Left ventricle myocardium superior (tissue), 1 donor: ENCODE measurements at places on chromosomes 16 and 17. TPM values are rescaled to one million over a fixed set of nuclear protein-coding genes. Genes with fewer than 3 reads are reported as not detected.

Gene UTP18
- 7.3 TPM for total RNA-seq

Gene NHERF2
- total RNA-seq: 235 TPM

Gene CPNE7
- total RNA-seq: not detected

Gene RABEP2
- 20.5 TPM for total RNA-seq

Gene MYOCD
- 35.7 TPM for total RNA-seq

Gene TMED6
- not detected for total RNA-seq

Gene SLC12A4
- total RNA-seq: 95.5 TPM

Gene TPSG1
- total RNA-seq: not detected

Gene BICDL2
- not detected for total RNA-seq

Gene TUBB3
- total RNA-seq: 1.8 TPM

DNA sequence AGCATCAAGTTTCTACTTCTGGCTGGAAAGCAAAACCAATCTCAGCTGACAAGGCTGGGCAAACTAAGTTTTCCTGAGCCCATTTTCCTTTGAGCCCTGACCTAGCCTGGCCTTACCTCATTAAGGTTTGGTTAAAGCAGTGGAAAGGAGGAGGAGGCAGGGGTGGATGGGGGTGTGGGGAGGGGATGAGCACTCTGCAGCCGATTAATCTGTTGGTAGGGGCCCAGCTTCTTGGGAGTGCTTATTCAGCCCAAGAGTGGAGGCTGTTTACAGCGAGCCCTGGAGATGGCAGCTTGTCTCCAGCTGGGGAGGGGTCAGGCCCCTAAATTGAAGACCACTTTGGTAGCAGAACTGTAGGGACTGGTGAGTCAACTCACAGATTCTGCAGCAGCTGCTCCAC is 12.0 kb downstream of the SMCR8 start:
- DNase-seq: no peak

DNA sequence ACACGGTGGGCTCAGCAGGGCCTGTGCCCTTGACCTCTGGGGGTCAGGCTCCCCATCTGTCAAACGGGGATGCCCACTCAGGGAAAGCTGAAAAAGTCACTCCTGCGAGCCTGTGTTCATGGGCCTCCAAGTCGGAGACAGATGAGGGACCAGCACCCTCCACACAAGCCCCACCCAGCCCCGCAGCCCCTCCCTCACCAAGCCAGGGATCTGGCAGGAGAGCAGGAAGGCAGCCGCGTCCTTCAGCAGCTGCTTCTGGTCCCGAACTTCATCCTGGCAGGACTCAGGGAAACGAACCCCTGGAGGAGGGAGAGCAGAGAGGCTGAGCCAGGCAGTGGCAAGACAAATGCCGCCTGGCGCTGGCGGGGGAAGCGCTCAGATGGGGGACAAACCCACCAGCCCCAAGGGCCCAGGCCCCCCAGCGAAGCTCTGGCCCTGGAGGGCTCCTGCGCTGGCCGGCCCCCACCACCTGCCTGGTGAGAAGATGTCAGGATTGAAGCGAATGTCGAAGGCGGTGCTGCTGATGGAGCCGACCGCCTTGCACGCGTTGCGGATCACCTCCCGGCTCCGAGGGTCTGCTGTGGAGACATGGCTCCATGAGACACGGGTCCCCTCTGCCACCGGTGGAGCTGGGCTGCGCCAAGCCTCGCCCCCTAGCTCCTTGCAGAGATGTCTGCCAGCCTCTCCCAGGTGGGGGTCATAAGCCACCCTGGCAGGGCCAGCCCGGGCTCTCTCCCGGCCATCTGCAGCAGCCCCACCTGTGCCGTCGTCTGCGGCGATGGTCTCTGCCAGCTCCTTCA is 15.4 kb downstream of the CLUH start:
- DNase-seq: no peak

DNA sequence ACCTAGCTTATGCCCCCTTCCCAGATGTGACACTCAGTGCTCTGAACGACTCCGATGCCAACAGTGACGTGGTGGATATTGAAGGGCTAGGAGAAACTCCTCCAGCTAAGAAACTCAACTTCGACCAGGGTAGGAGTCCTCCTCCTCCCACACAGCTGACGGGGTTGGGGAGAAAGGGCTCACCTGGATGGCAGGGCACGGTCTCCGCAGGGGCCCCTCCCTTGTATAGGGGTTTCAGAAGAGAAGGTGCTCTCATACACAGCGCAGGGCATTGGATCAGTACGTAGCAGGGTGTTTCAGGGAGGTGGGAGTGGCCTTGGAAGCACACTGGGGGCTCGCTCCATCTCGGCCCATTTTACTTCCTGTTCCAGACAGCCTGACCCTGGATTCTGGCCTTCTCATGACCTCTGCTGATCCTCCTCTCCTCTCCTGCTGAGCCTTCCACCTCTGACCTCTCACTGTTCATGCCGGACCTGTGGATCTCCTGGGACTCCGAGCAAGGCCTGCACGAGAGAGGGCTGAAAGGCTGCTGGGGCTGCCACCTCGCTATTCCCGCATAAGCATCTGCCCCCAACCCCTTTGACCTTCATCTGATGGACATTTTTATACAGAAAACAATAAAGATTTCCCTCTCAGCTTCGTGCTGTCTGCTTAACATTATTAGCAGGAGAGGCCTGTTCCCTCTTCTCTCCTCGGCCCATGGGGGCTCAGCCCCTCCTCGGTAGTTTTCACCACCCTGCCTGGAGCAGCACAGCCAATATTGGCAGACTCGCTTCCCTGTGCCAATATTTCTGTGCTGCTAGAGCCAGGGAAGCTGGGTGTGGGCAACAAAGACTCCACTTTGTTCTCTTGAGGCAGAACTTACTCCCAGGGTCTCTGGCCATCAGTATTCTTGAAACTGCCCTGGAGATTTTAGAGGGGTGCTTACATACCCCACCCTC is 4.7 kb downstream of the RNASEK start:
- DNase-seq: no peak

DNA sequence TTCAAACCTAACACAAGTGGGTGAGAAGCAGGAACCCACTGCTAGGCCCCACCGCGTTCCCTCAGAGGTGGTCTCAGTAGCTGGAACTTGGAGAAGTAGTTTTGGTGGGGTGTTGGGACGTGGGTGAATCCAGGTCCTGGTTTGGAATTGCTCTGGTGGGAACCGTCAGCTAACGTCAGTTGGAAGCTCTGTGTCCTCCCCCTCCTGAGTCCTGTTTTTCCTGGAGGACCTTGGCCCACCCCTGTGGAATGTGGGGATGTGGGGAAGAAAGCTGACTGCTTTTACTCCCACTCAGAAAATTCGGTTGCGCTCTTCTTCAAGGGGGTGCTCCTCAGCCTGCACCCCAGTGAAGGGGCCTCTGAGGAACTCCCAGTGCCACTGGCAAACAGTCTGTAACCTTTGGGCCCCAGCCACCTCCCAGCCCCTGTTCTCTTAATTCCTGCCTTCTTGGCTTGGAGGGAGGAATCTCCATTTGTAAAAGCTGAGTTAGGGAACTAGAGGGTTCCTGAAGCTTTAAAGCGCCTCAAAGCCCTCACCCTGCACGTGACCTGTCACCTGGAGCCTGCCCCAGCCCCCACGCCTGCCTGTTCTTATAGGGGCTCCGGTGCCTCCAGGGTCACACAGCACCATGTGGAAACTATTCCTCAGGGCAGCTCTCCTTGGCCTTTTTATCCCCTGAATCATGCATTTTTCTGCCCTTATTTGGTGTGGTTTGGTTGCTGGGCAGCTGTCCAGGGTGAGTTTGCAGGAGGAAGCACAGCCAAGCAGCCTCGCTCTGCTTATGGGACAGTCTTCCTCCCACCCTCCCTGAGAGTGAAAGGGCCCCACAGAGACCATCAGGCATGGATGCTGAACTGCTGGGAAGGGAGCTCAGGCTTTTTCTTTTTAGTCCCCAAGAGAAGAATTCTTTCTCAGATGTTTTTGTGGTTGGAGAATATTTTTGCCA is 16.2 kb upstream of the NAGLU start:
- peak; percentile 90 for DNase-seq

GRCh38 chr17:8518326-8518725 is 82.6 kb downstream of the NDEL1 start:
- no peak for DNase-seq

DNA sequence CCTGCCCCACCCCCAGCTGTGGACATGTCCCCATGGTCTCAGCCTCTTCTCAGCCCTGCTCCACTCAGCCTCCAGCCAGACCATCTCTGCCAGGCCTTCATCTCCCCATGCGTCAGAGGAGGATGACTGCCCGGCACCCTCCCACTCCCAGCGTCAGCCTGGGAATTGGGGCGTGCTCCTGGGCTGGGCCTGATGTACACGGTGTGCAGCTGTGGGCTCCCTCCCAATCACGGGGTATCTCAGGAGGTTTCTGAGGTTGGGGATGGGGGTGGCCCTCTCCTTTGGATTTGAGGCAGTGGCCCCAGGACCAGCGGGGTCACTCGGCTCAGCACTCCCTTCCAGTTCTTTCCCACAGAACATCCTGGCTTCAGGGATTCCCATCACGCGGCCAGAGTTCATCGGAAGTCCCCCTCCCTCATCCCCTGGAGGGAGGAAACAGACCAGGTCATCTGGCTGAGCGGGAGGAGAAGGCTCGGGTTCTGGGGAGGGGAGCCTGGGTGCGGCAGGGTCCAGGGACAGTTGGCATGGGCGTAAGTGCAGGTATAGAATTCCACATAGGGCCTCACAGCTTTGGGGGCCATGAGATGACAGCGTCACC is 36.9 kb downstream of the SOCS3 start:
- peak; percentile 88 for DNase-seq

DNA sequence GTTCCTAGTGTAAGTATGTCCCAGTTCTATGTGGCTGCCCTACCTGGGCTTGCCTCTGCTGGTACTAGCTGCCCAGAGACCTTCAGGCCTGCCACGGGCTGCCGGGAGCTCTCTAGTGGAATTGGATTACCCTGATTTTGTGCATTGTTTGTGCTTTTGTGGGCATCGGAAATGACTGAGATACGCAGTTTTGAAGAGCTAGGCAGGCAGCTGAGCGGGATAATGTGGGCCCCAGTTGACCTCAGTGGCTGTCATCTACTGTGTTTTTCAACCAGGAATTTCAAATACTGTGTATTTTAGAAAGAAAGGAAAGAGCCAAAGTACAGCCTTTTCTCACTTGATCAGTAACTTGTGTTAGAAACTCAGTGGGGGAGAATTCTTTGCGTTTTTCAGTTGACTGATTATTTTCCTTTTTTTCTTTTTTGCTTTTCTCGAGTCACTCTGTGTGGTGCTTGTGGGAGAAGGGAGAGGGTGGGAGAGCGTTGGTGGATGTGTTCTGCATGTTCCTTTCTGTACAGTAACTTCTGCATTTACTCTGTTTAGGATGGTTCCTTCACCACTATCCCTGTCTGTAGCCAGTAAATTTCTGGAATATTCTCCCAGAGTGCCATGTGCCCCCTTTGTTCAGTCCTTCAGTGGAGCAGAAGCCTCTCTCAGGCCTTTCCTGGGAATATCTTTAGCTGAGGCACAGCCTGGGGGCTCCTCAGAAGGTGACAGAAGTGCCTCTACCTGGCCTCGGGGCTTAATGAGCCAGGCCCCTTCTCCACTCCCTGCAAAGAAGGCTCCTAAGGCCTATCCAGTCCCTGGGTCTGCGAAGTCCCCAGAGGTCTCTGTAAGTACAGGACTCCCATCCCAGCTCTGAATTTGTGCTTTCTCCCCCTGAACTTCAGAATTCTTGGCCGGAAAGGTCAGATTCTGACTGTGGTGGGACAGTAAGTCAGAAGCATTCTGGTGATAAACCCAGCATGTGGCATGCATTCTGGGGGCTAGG is 15.0 kb upstream of the SLC12A3 start:
- no peak for DNase-seq

DNA sequence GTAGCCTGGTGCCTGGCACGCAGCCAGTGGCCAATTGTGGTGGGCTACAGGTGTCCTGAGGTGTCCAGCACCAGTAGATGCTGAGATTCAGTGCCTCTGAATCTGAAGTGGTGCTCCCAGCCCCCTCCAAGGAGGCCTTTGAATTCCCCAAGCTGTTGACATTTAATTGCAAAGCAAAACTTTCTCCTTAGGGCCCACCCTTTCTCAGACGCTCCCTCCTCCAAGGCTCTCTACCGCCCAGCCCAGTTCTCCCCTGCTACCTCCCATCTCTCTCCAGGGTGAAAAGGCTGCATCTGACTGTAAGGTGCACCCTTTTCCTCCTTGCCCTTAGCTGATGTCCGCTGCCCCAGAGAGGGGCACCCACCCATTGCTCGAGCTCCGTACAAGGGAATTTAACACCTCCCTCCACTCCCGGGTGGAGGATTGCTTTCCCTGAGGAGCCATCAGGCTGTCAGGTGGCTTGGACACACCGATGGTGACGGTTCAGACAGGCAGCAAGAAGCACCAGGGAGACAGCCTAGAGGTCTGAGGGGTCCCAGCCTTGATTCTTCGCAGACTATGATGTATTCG is 1.7 kb downstream of the BEAN1 start:
- no peak for DNase-seq

DNA sequence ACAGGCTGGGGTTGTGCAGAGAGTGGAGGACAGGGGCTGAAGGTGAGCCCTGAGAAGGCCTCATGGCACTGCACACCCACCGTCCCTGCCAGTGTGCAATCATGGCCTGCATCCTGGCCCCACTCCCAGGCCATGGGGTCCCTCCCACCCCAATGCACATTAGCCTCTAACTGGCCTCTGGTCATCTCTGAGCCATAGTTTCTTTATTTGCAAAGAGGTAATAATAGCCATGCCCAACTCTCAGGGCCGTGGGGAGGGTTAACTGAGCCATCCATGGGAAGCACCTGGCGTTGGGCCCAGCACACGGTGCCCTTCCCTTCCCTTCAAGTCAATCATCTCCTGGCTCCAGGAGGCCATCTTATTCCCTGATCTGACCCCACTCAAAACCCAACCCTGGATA is 10.8 kb upstream of the ITGA3 start:
- DNase-seq: no peak

- no peak for DNase-seq
These were observed 63.0 kb upstream of the CBX4 start for GRCh38 chr17:79902146-79902791.

DNA sequence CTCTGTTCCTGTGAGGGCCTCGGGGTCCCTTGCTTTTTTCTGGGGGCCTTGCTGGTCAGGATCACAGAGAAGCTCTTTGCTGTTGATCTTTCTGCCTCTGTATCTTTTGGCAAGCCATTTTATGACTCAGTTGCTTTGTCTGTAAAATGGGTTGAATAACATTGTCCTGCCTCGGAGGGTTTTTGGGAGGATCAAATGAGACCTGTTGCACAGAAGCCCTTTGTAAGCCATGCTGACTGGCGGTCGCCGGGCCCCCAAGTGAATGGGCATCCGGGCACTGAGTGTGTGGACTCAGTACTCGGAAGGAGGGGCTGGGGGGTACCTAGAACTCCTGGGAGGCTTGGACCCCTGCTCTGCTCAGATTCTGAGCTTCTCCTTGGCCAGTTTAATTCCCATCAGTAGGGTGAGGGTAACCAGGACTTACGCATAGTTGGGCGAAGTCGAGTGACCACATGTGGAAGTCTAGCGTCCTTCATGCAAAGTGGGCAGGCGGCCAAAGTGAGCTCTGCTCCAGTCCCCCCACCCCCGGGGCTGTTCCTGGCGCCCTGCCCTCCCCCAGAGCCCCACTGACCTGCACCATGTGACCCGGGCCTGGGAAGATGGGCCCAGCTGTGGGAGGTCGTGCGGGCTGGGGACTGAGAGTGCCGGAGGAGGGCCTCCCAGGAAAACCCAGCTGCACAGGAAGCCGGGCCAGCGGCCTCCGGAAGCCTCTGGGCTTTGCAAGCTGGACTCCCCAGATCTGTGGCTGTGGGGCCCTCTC is 284.0 kb downstream of the SEC14L1 start:
- peak; percentile 96 for DNase-seq

GRCh38 chr17:35283767-35284166 is 40.9 kb downstream of the SLFN5 start:
- DNase-seq: no peak
